ENCODE measurements at places on chromosomes 4 and X.

GRCh38 chr4:158841540-158841939, 72.7 kb downstream of the FNIP2 start:
- no peak for DNase-seq

GRCh38 chr4:26032142-26032541, 118.1 kb downstream of the SMIM20 start:
- DNase-seq = no peak

DNA sequence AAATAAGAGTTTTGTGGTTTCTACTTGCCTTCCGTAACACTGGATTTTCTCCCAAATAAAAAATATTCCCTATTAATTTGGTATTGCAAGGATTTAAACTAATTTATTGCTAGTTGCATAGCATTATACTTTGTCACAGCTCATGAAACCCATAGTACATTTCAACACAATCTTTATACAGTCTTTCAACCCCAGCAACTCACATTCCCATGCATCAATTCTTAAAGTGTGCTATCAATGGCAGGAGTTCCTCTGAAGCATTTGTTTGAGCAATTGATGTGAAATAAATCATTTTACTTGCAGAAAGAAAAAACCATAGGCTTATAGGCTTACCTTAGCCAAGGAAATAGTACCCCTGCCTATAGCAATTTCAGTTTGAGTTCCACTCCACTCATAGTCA, 251.9 kb downstream of the PAPSS1 start:
- DNase-seq = no peak

GRCh38 chrX:132486599-132487178, 2.1 kb downstream of the MBNL3 start:
- no peak for DNase-seq

- DNase-seq = peak; percentile 27
These were observed 25.5 kb downstream of the GPAT3 start for GRCh38 chr4:83561381-83561780.

GRCh38 chr4:187417721-187418120, 577.9 kb upstream of the ZFP42 start:
- DNase-seq = no peak

GRCh38 chrX:10518073-10518472, 102.3 kb downstream of the MID1 start:
- DNase-seq = no peak

DNA sequence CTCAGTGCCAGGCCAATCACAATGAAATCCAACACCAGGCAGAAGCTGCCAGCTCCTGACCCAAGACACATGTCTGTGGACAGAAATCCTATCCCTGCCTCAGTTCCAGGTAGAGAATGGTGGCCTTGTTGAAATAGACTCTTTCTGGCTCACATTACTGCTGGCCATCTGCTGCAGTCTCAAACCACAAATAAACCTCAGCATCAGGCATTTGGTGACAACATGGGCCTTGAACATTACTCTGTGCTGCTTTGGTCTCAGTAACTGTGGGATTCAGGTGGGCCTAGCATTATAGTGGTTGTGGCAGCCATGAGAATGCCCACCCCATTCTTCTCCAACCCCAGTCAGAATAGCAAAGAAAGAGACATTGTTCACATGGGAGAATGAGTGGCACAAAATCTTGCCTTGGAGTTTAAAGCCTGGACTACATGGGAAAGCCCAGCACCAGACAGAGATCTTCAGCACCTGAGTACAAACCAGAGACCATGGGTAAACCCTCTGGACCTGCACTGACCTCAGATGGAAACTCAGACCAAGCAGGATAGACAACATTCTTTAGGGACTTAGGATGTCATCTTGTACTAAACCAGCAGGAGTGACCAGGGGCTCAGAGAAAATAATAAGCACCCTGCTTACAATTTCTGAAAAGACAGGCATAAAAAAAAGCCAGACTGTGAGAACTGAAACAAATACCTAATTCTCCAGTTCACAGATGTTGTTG, 50.4 kb upstream of the TRAM1L1 start:
- no peak for DNase-seq

DNA sequence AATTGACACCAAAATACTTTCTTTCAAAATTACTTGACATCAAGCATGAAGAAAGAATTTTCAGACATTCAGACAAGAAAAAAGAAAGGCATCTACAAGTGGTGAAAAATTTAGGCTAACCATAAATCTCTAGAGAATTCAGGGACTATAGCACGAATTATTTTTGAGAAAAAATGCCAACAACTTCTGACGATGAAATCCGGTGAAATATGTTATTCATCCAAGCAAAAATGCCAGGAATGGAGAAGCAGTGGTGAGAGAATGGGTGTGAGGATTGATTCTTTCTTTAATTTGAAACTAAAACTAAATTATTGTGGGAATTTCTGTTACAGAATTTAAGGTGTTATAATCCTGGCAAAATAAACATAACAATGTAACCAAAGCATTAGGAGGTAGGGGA, 69.4 kb upstream of the SORBS2 start:
- DNase-seq = no peak

- DNase-seq = no peak
These were observed 16.3 kb downstream of the SPRY1 start for GRCh38 chr4:123412700-123413512.

- no peak for DNase-seq
These were observed 1348.0 kb downstream of the ADGRL3 start for GRCh38 chr4:62548108-62548524.

GRCh38 chr4:26670903-26671537, 87.1 kb downstream of the TBC1D19 start:
- no peak for DNase-seq

GRCh38 chr4:107468812-107469211, 251.2 kb downstream of the PAPSS1 start:
- DNase-seq = no peak

- DNase-seq = no peak
These were observed 45.1 kb upstream of the FGF2 start for GRCh38 chr4:122781486-122781885.

- DNase-seq = no peak
These were observed 275.4 kb downstream of the SHOX start for GRCh38 chrX:905848-906566.

GRCh38 chrX:22310779-22311178, 38.1 kb downstream of the CBLL2 start:
- no peak for DNase-seq

- no peak for DNase-seq
These were observed 11.4 kb downstream of the PBDC1 start for GRCh38 chrX:76184276-76184675.

- no peak for DNase-seq
These were observed 95.2 kb downstream of the DCLK2 start for GRCh38 chr4:150173432-150173861.

- DNase-seq = no peak
These were observed 218.1 kb upstream of the GK2 start for GRCh38 chr4:79626101-79626500.

GRCh38 chr4:71380788-71381187, 42.0 kb downstream of the SLC4A4 start:
- DNase-seq = peak; percentile 52

DNA sequence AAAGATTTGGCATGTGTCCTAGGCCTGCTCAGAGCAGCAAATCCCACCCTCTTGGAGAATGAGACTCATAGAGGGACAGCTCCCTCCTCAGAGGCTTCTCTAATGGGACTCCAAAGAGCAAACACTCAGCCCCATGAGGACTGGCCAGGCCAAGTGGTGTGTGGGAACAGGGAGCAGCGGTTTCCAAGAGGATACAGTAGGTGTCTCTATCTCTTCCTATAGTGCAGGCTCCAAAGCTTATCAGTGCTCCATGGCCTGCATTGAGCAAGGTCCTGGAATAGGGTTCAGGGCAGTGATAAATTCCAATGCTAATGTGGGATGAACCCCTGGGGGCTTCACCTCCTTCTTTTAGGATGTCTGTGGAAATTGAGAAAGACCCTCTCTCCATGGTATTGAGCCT, 15.7 kb upstream of the MAGEA10 start:
- DNase-seq = no peak

- DNase-seq = no peak
These were observed 89.9 kb downstream of the SHISA3 start for GRCh38 chr4:42487230-42487629.

- DNase-seq = no peak
These were observed 10.0 kb upstream of the RHOXF2B start for GRCh38 chrX:120087289-120088017.

GRCh38 chr4:41653523-41653922, 95.0 kb downstream of the PHOX2B start:
- DNase-seq = no peak

DNA sequence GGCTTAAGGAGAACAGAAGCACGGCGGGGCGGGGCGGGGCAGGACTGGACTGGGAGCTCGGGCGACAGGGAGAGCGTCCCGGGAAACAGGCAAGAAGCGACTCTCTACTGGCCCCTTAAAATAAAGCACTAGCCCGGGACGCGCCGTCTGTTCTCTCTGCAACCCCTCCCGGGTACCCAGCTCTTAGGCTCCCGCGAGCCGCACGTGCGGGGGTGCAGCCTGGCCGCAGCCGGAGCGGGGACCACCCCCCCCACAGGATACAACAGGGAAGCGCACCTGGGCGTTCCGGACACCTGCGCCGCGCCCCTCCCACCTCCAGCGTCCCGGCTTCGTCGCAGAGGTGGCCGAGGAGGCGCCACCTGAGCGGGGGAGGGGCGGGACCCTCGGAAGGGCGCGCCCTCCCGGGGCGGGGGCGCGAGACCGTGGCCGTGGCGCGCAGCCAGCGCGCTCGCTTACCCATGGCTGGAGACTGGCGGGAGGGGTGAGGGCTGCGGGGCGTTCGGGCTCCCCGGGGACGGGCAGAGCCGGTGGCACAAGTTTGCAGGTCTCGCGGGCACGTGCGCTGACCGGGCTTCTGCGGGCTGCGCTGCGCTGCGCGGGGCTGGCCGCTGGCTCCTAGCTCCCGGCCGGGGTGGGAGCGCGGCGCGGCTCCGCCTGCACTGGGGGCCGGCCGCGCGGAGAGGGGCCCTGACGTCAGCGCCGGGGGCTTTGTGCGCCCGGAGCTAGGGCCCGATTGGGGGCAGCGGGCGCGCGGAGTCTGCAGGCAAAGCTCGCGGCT, 91.5 kb downstream of the GEMIN8 start:
- DNase-seq = no peak

DNA sequence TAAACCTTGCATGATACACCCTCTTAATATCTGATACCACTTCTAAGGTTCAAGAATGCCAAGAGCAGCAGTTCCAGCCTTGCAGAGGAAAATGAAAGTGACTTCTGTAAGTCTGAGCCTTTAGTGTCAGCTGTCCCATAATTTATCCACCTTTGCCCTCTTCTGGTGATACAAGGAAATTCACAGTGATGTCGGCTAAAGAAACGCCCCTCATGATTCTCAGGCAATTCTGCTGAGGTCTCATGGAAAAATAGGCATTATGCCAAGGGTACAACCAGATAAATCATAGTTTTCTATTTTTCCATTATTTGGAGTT, 172.2 kb upstream of the CXCL13 start:
- no peak for DNase-seq

DNA sequence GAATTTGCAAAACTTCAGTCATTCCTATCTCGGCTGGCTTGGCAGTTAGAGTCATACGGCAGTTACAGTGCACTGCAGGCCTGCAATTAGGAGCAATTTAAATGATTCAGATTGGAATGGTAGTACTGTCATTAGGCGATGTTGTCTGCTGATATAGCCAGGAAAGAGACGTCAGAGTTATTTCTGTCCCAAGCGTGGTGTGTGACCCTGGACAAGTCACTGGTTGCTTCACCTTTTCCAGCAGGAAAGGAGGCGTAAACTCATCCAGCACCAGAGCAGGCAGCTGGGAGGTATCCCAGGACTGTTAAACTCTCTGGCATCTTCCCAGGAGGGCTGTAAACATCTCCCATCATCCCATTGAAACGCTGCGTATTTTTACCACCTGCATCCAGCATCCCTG, 836 bp upstream of the LNX1 start:
- DNase-seq = no peak

DNA sequence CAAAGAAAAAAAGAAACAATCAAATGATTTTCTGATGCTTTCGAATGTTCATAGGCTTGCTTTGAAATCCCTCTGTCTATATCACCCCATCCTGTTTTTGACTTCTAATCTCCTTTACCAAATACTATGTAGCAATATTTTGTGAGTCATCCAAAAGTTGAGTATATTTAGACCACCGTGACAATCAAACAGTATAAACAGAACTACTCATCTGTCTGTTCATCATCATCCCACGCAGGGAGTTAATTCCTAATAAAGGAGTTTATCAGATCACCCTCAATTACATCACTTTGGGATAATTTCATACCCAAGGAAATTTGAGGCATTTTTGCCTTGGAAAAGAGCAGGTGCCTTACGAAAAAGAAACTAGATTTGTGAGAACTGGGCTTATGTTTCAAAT, 212.9 kb downstream of the CBR4 start:
- DNase-seq = peak; percentile 57

- DNase-seq = no peak
These were observed 314.4 kb downstream of the IL1RAPL1 start for GRCh38 chrX:28901637-28902036.

DNA sequence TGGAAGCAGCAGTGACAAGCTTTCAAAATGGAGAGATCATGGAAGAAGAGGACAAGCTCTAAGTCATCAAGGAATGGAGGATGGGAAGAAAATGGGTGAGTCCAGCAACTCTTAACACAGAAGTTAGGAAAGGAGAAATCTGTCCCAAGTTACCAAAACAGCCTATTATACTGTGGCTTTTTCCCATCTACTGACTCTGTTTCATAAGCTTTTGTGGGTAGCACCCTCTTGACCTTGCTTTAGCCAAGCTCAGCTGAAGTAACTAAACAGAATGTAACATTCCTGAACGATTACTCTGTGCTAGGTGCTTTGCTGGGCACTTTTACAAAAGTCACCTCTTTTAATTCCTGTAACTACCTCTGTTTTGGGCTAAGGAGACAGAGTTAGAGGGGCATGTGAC, 54.9 kb downstream of the MAP7D2 start:
- DNase-seq = peak; percentile 57

- DNase-seq = peak; percentile 63
These were observed 37.9 kb upstream of the SORBS2 start for GRCh38 chr4:185849664-185850550.

DNA sequence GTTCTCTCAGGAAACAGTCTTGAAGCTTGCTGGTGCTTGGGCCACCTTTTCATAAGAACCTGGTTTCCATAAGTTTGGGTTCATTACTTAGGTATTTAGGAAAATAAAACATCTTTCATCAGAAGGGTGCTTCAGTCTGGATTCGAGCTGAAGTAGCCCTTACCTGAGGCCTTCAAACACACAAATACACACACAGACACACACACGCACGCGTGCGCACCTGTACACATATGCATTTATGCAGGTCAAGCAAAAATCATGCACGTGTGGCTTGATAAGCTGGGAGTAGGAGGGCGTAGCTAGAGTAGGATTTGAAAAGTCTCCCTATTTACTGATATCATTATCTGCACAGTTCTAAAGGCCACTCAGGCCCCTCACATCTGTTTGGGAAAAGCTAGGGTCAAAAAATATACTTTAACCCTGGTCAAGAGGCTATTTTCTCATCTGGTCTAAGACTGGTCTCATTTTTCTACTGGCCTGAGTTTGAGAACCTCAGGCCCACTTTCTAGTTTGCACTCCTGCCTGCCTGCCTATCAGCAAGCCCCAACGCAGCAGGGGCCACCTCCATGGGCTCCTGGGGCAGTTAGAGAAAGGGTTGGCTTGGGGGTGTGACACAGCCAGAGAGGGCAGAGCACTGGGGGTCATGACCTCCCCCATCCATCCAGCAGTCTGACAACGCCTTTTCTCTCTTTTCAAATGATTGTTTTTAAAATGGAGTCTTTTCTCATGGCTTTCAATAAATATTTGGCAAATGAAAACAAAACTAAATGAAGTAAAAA, 64.3 kb downstream of the RASL11B start:
- DNase-seq = no peak

Data from AG09309 (cell line).